ENCODE measurements at places on chromosomes 4 and X. TPM values are rescaled to one million over a fixed set of nuclear protein-coding genes. Genes with fewer than 3 reads are reported as not detected.

Gene HSFX2
- total RNA-seq = not detected

Gene DDX53
- total RNA-seq = not detected

Gene NXF2B
- total RNA-seq = 1.6 TPM

Gene PDHA1
- 341 TPM for total RNA-seq

Gene RAB41
- not detected for total RNA-seq

Gene PORCN
- total RNA-seq = 62.5 TPM

GRCh38 chr4:168781926-168782325, 228.1 kb downstream of the CBR4 start:
- no peak for DNase-seq

GRCh38 chrX:12366440-12366839, 228.2 kb downstream of the FRMPD4 start:
- no peak for DNase-seq

- no peak for DNase-seq
Observed at GRCh38 chr4:54066718-54067129, 2.3 kb upstream of the CHIC2 start.

DNA sequence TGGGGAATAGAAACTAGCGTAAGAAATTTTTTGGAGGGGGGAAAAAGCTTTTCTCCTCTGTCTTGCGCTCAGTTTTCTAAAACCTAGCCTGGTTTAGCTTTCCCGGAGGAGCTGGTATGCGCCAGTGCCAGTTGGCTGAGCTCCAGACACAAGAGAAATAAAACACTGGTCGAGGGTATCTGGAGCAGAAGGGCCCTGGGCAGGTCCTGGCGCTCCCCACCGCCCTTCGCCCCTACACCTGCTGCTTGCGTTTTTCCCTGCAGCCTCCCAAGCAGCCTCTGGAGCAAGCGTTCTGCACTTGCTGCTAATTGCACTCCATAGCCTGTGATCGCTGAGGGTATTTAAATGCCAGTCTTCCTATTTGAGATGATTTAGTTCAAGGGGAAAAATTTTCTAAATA, 816 bp downstream of the EREG start:
- peak; percentile 68 for DNase-seq

DNA sequence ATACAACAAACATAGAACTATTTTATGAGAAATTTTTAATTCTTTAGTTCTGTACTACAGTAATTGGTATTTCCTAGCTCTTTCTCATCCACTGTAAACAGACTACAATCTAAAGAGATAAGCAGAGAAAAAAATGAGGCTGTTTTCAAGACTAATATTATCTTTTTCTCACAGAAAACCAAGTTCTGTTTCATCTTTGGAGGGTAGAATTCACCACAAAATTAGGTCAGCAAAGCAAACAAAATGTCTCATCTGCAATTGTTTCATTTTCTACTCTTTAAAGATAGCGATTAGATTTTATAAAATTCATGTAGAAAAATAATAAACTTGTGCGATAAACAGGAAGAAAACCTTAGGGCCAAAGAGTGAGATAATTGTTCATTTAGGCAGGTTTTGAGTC, 10.8 kb downstream of the APOO start:
- DNase-seq = no peak

- no peak for DNase-seq
Observed at GRCh38 chr4:98673288-98673644, 14.9 kb upstream of the TSPAN5 start.

- no peak for DNase-seq
Observed at GRCh38 chr4:121789960-121790829, 10.9 kb upstream of the EXOSC9 start.

DNA sequence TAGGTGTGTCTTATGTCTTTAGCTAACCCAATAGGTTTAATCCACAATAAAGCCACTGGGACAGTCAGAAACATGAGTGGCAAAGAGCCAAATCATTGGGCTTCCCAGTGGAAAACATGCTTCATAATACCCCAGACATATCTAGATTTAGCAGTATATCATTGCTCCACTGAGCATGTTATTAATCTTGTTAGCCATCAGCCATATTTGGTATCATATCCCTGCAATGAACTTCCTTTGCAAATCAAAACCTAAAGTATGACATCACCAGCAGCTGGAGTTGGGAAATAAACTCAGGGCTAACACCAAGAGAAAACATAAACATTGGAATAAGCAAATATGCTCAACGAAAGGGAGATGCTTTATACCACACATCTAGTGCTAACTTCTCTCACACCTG, 280.8 kb upstream of the NOCT start:
- DNase-seq = no peak

- peak; percentile 73 for DNase-seq
Observed at GRCh38 chr4:143089291-143089690, 95.4 kb upstream of the USP38 start.

- no peak for DNase-seq
Observed at GRCh38 chr4:20764366-20764992, 64.2 kb downstream of the PACRGL start.
